ENCODE measurements at places on chromosomes 3 and 15.

DNA sequence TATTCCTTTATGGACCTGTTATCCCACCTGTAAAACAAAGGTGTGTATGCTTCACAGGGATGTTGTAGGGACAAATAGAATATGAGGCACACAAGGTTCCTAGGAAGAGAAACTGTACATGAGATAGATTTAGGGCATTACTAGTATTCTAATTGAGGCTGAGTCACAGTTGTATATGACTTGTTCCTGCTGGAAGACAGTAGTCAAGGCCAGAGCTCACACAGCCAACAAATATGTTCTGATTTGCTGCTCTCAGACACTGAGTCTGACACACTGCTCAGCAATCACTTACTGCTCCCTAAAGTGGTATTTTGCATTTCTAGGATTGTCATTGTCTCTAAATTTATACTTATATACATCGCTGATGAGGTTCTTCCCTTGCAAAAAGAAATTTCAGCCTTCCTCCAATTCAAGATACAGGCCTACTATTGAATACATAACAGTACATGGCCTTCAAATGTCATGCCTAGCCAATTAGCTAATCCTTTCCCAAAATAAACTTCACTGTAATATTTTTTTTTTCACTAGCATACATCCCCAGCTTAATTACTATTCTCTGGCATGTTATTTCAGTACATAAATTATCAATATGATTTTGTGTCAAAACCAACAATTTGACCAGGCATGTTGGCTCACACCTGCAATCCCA lies 69.8 kb downstream of the TIGIT start:
- no peak for DNase-seq

DNA sequence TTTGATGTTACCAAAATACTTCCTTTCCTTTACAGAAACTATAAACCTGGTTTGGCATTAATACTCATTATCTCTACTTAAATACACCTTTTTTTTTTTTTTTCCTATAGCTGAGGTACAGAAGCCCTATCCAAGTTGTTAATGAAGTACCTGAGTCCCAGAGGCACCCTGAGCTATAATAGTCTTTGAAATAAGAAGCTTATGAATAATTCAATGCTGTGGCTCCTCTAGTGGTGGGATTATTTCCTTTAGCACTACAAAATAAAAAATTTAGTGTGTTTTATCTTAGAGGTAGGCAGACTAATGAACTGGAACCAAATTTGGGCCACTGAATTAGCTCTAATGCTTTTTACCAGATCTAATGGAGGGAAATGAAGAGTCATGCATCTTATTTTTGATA lies 611.9 kb downstream of the EDEM1 start:
- DNase-seq = no peak

- DNase-seq = no peak
These were observed 233.3 kb downstream of the NLGN1 start for GRCh38 chr3:173630849-173631248.

DNA sequence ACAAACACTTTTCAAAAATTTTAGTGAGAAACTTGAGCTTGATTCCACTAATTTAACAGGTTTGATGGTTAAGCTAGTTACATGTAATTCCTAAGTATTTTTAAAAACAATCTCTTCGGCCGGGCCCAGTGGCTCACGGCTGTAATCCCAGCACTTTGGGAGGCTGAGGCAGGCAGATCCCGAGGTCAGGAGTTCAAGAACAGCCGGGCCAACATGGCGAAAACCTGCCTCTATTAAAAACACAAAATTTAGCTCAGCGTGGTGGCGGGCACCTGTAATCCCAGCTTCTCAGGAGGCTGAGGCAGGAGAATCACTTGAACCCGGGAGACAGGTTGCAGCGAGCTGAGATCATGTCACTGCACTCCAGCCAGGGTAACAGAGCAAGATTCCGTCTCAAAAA lies 25.3 kb downstream of the TRA2B start:
- DNase-seq = no peak

- DNase-seq = peak; percentile 26
These were observed 88.3 kb downstream of the MYO5A start for GRCh38 chr15:52440414-52440813.

DNA sequence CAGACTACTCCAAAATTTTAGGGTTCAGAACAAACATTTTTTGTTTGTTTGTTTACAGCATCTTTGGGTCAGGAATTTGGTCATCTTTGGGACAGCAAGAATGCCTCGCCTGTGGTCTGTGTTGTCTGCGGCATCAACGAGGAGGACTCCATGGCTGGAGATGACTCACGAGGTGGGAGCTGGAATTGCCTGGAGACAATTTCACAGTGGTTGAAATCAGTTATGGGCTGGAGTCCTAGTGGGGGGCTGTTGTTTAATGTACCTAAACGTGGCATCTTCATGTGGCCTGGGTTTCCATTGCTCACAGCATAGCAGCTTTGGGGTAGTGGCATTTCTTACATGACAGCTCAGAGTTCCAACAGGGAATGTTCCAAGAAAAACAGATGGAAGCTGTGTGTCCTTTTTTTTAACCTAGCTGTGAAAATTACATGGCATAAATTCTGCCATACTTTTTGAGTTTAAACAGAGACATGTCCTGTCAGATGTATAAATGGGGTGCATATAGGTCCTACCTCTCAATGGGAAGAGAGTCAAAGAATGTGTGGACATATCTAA lies 507.3 kb upstream of the CBLB start:
- no peak for DNase-seq

DNA sequence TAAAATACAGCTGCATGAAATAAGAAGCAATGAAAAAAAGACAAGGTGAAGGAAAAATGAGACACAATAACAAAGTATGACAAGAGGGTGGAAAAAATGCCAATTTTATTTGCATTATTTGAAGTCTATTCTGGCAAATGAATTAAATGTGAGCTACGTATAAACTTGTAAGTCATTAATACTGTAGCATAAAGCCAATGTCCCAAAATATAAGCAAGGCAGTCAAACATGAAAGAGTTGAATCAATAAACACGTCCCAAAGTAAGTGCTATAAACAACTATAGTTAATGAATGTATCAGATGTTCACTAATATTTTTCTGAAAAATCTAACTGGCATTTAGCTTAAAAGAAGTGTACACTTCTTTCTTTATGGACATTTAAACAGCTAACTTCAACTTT lies 481.9 kb downstream of the ROBO1 start:
- no peak for DNase-seq

- DNase-seq = no peak
These were observed 58.8 kb downstream of the SLCO2A1 start for GRCh38 chr3:133970916-133971315.

DNA sequence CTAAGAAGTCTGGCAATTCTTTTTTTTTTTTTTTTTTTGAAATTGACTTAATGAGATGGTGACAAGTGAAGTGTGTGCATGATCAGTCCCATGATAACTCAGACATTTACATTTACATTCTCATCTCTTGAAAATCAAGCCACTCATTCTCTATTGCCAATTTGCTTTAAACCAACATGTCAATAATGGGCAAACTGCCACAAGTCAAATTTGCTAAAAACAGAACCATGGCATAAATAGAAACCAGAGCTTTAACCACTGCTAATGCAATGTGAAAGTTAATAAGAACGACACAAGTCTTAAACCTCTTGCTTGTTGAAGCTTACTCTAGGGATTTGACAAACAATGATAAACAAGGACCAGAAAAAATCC lies 12.0 kb upstream of the COL8A1 start:
- DNase-seq = no peak

- DNase-seq = no peak
These were observed 54.5 kb downstream of the ALDH1A2 start for GRCh38 chr15:58010983-58011382.

DNA sequence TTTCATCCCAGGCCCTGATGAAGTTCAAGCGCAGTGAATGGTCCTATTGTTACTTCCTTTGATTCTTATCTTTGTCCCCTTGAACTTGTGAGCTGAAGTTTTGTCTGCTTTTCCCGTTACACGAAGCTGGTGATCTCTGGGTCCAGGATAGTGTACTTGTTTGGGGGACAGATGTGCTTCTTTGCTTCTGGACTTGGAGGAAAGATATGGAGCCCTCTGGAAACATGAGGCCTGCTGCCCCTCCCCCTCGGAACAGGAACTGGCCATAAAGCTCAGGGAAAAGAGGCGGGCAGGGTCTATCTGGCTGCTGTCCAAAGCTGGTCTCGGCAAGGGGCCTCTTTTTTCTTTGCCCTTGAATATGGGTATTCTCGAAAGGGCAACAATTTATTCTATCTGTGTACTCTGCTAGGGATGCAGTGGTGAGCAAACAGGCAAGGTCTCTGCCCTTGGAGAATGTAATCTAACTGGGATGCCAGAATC lies 47.6 kb downstream of the IDH2 start:
- DNase-seq = no peak

DNA sequence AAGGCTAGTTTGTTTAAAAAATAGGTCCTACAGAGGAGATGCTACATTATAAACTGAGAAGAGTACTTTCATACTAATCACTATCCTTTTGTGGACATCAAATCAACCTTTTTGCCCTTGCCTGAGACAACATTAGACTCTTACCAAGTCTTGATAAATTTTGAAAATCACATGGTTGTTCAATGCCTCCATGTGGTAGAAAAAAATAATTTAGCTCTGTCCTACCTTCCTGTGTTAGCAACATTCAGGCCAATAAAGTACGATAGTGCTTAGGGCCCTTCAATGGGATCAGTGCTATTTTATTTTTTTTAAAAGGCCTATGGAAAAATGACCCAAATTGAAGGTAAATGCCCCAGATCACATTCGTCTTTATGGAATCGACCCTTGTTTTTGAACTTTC lies 5.0 kb upstream of the UBE2E1 start:
- DNase-seq = no peak

DNA sequence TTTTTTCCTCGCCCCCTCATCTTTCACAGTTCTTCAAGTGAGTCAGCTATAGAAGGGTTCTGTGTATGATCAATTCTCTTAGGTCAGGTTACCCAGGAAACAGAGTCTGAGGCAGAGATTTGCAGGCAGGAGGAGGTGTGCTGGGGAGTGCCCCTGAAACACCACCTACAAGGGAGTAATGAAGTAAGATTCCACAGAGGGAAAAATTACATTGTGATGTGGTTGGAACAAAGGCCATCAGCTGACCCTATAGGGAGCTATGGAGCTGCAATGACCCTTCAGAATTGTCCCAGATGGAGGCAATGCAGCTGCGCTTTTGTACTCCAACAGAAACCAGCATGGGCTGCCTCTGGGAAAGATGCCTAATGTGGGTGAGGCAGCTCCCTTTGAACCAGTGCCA lies 142.2 kb upstream of the CNTN3 start:
- DNase-seq = no peak

- DNase-seq = no peak
These were observed 31.9 kb upstream of the ACVR2B start for GRCh38 chr3:38421679-38422336.

- no peak for DNase-seq
These were observed 85.4 kb upstream of the ARRDC4 start for GRCh38 chr15:97875025-97875512.

GRCh38 chr15:40059821-40060220 lies 20.8 kb upstream of the SRP14 start:
- DNase-seq = no peak

DNA sequence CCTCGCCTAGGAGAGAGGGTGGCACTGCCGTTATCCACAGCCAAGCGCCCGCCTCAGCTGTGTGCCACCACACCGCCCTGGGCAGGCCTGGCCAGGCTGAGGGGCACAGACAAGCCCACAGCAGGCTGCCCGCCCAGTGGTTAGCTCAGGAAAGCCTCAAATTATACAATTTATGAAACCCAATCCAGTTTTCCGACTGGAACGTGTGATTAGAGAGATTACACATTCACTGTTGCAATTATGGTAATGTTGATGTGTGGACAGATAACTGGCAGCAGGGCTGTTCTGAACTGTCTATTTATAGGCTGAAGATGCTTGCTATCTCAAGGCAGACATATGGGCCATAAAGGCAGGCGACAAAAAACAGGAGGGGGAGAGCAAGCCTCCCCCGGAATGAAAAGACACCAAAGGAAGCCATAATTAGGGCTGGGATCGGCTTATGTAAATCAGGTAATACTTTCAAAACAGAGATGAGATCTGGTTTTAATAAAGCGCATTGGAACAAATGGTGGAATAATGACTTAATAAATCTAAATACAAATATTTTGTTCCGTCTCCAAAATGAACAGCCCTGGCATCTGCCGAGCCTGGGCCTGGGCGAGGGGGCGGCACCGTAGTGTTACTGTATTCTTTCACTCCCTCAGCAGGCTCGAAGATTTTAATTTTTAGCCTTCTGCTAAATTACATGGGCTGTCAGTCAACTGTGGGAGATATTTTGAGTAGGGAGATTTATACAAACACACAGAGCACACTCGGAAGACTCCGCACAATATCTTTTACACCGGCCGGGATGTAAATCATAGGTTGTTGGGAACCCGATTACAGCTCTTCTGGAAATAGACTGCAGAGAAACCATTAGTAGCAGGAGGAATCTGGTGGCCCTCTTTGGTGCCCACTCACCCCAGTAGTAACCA lies 103.1 kb upstream of the TLE3 start:
- DNase-seq = no peak

- DNase-seq = no peak
These were observed 96.4 kb downstream of the ANO10 start for GRCh38 chr3:43525386-43525785.

DNA sequence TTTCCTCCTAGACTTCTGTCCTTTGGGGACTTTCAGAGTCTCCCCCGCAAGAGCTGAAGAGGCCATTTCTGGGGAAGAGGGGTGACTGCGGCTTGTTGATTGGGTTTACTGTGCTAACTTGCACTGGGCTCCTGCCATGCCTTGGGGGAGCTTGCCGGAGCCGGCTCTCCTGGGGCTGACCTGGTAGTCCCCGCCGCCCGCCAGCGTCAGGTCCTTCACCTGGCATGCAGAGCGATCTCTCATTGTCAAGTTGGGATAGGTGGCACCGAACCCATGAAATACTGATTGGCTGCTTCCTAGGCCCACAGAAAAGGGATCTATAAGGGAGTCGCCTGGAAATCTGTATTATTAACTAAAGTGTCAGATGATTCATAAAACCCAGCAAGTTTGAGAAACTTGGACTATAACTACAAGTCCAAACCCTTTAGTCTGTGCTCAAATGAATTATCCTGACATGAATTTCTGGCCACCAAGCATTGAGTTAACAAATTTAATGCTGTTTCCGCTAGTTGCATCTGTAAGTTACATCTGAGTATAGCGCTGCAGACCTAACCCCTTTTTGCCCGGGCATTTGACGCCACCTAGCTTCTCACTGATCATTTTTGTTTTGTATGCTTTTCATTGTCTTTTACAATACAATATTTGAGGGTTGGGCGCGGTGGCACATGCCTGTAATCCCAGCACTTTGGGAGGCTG lies 607 bp upstream of the IMP3 start:
- peak; percentile 64 for DNase-seq

DNA sequence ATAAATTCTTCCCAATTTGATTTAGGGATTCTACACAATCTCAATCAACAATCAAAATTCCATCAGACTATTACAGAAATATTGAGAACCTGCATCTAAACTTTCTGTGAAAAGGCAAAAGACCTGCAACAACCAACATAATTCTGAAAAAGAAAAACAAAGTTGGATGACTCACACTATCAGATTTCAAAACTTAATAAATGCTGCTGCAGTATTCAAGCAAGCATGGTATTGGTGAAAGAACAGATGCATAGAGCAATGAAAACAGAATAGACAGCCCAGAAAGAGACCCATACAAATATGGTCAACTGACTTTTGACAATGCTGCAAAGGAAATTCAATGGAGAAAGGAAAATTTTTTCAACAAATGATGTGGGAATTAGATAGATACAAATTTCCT lies 477.1 kb upstream of the NR2F2 start:
- no peak for DNase-seq

GRCh38 chr3:126342211-126342610 lies 15.0 kb downstream of the KLF15 start:
- DNase-seq = no peak

- no peak for DNase-seq
These were observed 198.2 kb upstream of the TMC3 start for GRCh38 chr15:81572190-81572589.
